Muscle of back (tissue), 13 donors: ENCODE measurements at places on chromosomes 4 and X. TPM values are rescaled to one million over a fixed set of nuclear protein-coding genes. Genes with fewer than 3 reads are reported as not detected.
A peak's percentile ranks its signal among the peaks of the same experiment; 100 is the strongest.

DNA sequence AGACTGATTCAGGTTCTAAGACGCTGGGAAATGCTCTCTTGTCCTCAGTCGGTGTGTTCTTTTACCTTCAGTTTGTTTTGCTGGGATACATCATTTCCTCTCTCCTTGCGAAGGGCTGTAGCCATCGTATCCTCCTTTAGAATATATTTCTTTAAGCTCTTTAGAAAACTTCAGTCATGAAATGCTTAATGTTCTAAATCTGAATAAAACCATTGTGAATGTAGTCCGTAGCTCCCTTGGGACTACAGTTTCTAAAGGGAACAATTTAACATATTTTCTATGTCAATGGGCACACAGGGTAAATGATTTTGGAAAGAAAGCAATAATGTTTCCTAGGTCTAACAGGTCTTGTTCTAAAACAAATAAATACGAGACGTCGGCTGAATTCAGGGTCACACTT, 40.6 kb downstream of the STOX2 start:
- DNase-seq, result no peak

GRCh38 chr4:37023504-37023903, 221.0 kb upstream of the NWD2 start:
- DNase-seq, result no peak

DNA sequence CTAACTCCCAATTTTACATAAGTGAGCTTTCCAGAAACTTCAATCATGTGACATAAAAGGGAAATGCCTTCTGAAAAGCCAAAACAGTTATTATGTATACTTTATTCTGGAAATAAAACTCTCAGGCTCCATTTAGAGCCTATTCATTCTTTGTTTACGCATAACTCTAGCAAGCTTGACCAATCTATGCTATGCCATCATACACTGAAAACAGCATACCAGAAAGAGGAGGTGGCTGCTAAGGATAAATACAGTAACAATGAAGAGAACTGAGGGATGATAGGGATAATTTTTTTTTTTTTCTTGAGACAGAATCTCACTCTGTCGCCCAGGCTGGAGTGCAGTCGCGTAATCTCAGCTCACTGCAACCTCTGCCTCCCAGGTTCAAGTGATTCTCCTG, 24.4 kb downstream of the CDKL2 start:
- DNase-seq, result no peak

DNA sequence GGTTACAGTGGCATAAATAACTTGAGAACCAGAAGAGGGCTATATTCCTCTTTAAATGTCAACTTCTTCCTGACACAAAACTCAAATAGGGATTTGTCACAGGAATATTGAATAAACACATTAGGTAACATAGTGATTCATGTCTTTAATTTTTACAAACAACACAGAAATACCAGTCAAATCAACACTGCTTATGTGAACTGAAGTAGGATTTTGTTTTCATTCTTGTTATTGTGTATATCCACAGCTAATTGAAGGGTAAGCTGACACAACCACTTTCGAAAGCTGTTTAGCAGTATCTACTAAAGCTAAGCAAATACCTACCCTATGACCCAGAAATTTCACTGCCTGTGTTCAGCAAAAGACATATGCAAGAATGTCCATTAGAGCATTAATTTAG, 120.4 kb upstream of the EOLA2 start:
- DNase-seq, result no peak

DNA sequence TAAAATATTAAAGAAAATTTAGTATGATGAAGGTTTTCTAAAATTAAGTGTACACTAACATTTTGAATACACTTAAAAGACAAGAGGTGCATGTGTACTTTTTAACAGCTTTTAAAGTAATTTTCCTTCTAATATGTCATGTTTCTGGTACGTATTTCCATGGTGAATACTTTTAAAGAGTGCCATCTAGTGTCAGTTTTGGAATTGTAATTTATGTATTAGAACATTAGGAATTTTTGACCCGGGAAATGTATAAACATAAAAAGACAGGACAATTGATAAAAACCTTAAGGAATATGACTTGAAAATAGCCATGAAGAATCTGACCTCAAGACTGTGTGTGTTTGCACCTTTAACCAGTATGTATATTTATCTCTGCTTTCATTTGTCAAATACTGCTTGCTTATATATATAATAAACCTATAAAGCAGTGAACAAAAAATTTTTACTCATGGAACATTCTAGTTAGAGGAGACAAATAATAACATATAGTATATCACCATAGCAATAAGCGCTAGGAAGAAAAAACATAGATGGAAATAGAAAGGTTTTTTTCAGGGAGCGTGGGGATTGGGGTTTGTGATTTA, 7.2 kb downstream of the GSTCD start:
- DNase-seq, result peak; percentile 25

- no peak for DNase-seq
These were observed 1089.8 kb downstream of the FAT4 start for GRCh38 chr4:126404549-126404948.

The EDNRA gene
- 27.3 TPM for polyA plus RNA-seq

The PLAC8 gene
- polyA plus RNA-seq, result 4.3 TPM

The L1CAM gene
- polyA plus RNA-seq, result 7.4 TPM
